ENCODE measurements at places on chromosomes 1 and 21. TPM values are rescaled to one million over a fixed set of nuclear protein-coding genes. Genes with fewer than 3 reads are reported as not detected.

Gene TARDBP
- total RNA-seq, result 161 TPM

Gene OR2W3
- not detected for total RNA-seq

Gene ACBD6
- 54.0 TPM for total RNA-seq

Gene RGS13
- total RNA-seq, result not detected

Data from fibroblast of the aortic adventitia (primary cell).